ENCODE measurements at places on chromosomes 7 and 10. TPM values are rescaled to one million over a fixed set of nuclear protein-coding genes. Genes with fewer than 3 reads are reported as not detected.

The GFRA1 gene
- 0.34 TPM for total RNA-seq

The STAG3 gene
- total RNA-seq, result 1.2 TPM

The PRKCQ gene
- 3.7 TPM for total RNA-seq

The GIMAP6 gene
- 0.05 TPM for total RNA-seq

The TAS2R16 gene
- not detected for total RNA-seq

The CPVL gene
- total RNA-seq, result 12.3 TPM

The SH3PXD2A gene
- total RNA-seq, result 34.7 TPM

The GIMAP1 gene
- not detected for total RNA-seq

The HECW1 gene
- total RNA-seq, result 2.5 TPM

The LIPF gene
- not detected for total RNA-seq

The VWDE gene
- 1.5 TPM for total RNA-seq

The MLLT10 gene
- total RNA-seq, result 48.1 TPM

The AKR1C8 gene
- 0.21 TPM for total RNA-seq

The SLC13A4 gene
- total RNA-seq, result not detected

The CYP2E1 gene
- total RNA-seq, result 6.4 TPM

The RASA4B gene
- total RNA-seq, result 3.7 TPM

The EVX1 gene
- total RNA-seq, result not detected

The AMPH gene
- 0.42 TPM for total RNA-seq

The CDC14C gene
- not detected for total RNA-seq

The HHEX gene
- total RNA-seq, result 12.5 TPM

The PPP1R17 gene
- total RNA-seq, result not detected

The SMO gene
- 15.6 TPM for total RNA-seq

The HOXA7 gene
- not detected for total RNA-seq

The C10orf90 gene
- 22.0 TPM for total RNA-seq

The ANXA8 gene
- total RNA-seq, result 0.21 TPM

The SPAM1 gene
- not detected for total RNA-seq

The CFAP70 gene
- total RNA-seq, result 0.11 TPM

The TAS2R5 gene
- total RNA-seq, result not detected

The ASZ1 gene
- not detected for total RNA-seq

The TRPV6 gene
- total RNA-seq, result not detected

The WASHC2A gene
- 19.0 TPM for total RNA-seq

The NYAP1 gene
- total RNA-seq, result 0.08 TPM

The AGR2 gene
- not detected for total RNA-seq

The TMEM176A gene
- not detected for total RNA-seq

The ZNF862 gene
- total RNA-seq, result 0.75 TPM
